ENCODE measurements at places on chromosomes 3 and 15.

- no peak for DNase-seq
Measured at GRCh38 chr3:102353805-102354204, 81.0 kb upstream of the ZPLD1 start.

DNA sequence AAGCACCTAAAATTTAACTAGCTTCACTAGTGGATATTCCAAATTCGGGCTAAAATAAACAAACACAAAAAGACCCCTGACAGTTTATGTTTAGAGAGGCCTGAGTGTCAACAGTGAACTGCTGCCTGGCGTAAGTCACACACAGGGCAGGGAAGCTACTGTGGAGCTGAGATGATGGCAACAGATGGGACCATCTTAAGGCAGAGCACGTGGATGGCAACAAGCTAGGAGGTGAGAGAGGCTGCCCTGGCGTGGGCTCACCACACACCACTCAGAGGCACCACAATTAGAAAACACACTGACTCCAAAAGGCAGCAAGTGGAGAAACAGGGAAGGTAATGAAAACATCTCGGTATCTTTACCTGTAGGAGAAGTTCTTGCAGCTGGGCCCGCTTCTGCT lies 93.3 kb downstream of the ATP1B3 start:
- no peak for DNase-seq

GRCh38 chr3:152302521-152303021 lies 33.8 kb downstream of the MBNL1 start:
- peak; percentile 18 for DNase-seq

GRCh38 chr3:171432548-171432947 lies 27.7 kb downstream of the TNIK start:
- no peak for DNase-seq

GRCh38 chr3:15063656-15064286 lies 1.3 kb downstream of the MRPS25 start:
- DNase-seq = no peak

GRCh38 chr3:8856071-8856470 lies 86.7 kb upstream of the OXTR start:
- no peak for DNase-seq

- no peak for DNase-seq
Measured at GRCh38 chr15:91482799-91483198, 370.7 kb upstream of the SLCO3A1 start.

GRCh38 chr3:77038930-77039605 lies 831 bp upstream of the ROBO2 start:
- DNase-seq = peak; percentile 47

- DNase-seq = no peak
Measured at GRCh38 chr3:180678231-180678630, 1.1 kb downstream of the CCDC39 start.

DNA sequence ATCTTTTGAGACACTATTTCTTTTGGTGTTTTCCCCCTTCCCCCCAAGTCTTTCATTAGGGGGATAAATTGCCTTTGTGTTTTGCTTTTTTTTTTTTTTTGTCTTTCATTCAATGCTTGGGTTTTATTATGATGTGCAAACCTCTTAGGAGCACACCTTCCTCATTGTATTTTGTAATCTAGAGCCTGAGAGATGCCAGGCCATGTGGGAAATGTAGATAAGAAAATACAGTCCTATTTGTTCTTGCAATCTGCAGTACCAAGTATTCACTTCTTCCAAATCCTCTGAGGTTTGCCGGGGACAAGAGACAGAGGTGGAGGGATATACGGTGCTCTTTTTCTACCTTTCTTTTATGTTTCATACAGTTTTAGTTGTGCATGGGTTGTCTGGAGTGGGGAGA lies 66.7 kb downstream of the LARS2 start:
- DNase-seq = no peak
